ENCODE measurements at places on chromosomes 3 and 15.

DNA sequence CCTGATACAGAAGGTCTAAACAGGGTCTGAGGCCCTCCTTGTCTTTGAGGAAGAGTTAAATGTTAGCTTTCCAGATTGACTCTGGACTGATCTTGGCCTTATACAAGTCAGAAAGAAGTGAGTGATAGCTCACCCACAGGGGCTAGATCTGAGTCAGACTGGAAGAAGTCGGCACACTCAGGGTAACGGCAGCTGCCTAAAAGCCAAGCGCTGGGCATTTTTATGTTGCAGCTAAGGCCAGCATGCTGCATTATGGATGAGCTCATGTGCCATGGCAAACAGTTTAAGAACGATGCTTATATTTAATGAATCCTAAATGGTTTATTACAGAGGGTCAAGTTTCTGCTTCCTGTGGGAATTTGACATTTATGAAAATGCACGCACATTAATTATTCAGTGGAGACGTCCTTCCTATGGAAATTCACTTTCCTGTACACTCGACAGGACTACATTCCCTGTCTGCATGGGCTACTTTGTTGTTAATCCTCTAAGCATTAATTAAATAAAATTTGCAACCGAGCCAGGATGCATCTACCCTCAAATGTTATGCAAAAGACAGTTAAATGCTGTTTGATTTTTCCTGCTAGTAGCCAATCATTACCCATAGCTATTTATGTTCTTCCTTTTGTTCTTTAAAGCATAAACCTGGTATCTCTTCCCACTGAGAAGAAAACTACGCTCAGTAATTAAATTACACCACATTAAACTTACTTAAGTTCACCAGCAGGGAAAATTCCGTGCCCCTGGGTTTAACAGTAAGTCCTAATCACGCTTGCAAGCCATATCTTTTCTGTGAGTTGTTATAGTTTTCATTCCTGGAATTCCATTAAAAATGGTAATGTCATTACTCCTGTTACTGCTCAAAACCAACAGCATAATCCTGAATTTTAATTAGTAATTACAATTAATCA lies 762.7 kb upstream of the CFAP20DC start:
- DNase-seq, result no peak

DNA sequence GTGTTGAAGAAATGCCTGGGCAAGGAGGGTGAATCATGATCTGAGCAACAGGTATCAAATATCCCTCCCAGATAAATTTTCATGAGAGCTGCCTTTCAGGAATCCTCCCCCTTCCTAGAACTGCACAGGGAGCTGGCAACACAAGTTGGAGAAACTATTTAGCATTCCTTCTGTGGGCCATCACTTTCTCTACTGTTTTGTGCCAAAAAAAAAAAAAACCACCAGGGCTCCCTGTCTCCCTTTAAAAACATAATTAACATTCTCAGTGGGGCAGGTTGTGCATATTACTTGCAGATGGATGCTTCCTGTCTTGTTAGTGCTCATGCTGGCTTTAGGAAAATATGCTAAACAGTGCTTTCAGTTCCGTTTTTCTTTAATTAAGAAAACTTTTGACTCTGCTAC lies 234.9 kb upstream of the LMCD1 start:
- no peak for DNase-seq

- no peak for DNase-seq
Observed at GRCh38 chr3:125054449-125055329, 1.1 kb downstream of the HEG1 start.

GRCh38 chr3:8610951-8611350 lies 33.6 kb downstream of the SSUH2 start:
- DNase-seq, result no peak

GRCh38 chr15:27459836-27460235 lies 488.9 kb downstream of the GABRG3 start:
- DNase-seq, result no peak

DNA sequence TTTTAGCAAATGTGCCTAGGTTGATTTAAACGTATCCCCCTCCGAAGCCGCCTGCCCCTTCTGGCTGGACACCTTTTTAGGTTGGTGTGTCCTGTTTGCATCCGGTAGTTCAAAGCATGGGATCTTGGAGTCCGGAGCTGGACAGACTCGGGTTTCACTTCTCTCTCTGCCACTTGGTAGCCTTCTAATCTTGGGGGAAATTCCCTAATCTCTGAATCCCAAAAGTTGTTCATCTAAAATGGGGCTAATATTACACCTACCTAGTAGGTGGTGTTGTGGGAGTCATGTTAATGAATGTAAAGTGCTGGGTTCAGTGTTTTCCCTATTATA lies 760 bp downstream of the FANCI start:
- DNase-seq, result no peak

DNA sequence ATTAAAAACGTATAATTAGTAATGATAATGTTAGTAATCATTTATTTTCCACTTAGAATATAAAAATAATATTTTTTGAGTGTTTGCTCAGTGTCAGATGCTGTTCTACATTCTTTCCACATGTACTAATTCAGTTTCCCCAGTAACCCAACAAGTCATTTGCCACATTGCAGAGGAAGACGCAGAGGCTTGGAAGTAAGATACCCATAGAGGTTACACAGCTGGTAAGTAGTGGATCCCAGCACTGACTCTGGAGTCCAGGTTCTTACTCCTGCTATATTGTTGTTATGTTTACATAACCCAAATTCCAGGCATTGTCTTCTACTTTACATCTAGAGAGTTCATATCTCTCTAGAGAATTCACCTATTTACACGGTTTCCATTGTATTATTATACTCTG lies 48.2 kb upstream of the MYO5C start:
- no peak for DNase-seq

- no peak for DNase-seq
Observed at GRCh38 chr15:44705986-44706385, 5.1 kb downstream of the PATL2 start.

GRCh38 chr15:93093765-93094164 lies 4.8 kb upstream of the RGMA start:
- no peak for DNase-seq

- DNase-seq, result no peak
Observed at GRCh38 chr3:46200211-46200610, 7.9 kb downstream of the CCR1 start.

- peak; percentile 35 for DNase-seq
Observed at GRCh38 chr15:70627734-70628548, 135.4 kb downstream of the UACA start.

DNA sequence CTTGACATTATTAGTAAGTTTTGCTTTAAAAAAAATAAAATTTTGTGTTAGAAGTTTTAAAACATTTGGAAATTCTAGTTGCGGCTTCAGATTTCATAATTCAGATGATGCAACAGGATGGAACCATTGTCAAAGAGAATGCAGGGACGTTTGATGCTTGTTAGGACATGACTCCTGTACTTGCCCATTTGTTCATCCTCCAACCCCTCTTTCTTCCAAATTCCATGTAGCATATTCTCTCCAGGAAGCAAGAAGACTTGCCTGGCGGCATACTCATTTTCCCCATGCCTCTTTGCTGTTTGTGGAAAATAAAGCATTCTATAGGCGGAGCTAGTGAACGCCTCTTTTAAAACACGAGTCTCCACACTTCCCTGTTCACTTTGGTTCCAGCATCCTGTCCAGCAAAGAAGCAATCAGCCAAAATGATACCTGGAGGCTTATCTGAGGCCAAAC lies at the start of gene CSTA:
TSS of gene CSTA (plus strand) at position 378 of the 453 bp plus-strand sequence. CDS start at position 423, 45 bp downstream.
- DNase-seq, result no peak

DNA sequence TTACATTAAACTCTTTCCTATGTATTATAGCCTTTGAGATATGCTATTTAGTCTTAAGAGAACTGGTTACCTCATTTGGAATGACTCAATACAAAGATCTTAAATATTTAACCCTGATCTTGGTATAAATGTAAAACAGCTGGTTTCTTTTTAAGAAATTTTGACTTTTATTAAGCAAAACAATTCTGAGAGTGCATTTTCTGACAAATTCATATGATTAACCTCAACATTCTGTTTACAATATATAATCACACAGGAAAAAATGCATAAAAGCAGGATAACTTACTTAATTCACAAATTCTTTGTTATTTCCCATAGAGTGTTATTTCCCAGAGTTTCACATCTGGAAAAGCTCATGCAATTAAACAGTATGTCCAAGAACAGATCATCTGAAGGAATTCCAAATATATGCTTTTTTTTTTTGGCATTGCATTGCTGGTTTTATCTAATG lies 400.4 kb upstream of the THBS1 start:
- no peak for DNase-seq

GRCh38 chr3:67674055-67674454 lies 19.6 kb upstream of the SUCLG2 start:
- no peak for DNase-seq

GRCh38 chr3:64463981-64464380 lies 223.8 kb downstream of the ADAMTS9 start:
- no peak for DNase-seq

DNA sequence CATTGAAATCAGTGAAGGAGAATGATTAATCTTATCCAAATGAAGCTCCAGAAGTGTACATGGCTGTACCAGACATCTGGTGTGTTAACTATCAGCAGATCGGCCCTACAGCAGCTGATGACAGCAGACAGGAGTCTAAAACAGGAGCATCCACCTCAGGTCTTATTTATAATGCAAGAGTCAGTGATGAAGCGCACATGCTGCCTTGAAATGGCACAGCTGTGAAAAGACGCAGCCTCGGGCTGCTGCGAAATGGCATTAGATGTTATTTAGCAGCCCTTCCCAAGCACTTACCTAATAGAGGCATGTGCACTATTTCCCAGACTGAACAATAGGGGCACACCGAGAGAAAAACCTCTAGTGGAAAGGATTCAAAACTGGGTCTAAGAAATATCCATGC lies 472.3 kb upstream of the CBLB start:
- no peak for DNase-seq

DNA sequence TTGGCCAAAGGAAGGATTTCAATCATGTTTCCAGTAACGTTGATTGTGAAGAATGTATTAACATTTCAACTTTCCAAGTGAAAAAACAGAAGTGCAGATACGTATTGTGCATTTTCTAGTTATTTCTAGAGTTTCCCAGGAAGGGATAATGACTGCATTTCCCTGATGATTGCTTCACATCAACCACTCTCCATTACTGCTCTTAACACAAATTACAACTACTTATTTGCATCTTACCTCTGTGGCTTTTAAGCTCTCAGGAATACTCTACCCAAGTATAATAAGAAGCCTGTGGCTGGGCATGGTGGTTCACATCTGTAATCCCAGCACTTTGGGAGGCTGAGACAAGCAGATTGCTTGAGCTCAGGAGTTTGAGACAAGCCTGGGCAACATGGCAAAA lies 582.5 kb downstream of the ZNF385D start:
- DNase-seq, result no peak

DNA sequence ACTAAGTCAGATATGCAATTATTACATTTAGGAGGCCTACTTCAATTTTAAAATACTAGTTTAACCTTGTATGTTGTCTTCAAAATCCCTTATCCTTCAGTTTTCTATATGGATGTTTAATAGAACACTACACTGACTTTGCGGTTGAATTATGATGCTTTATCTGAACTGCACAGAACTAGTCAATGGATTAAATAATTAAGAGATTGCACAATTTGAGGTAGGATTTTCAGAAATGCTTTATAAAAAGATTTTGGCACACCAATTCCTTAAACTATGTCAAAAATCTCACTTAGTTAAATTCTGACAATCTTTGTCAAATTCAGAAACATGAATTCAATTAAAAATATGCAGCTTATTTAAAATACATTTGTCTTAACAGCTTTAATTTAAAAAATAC lies 28.1 kb downstream of the ATOSA start:
- DNase-seq, result no peak

- DNase-seq, result no peak
Observed at GRCh38 chr15:33310481-33311311, at the start of gene RYR3. Gene RYR3, plus strand, starts transcription at chr15:33310967. Its CDS starts 79 bp downstream, at chr15:33311046.

DNA sequence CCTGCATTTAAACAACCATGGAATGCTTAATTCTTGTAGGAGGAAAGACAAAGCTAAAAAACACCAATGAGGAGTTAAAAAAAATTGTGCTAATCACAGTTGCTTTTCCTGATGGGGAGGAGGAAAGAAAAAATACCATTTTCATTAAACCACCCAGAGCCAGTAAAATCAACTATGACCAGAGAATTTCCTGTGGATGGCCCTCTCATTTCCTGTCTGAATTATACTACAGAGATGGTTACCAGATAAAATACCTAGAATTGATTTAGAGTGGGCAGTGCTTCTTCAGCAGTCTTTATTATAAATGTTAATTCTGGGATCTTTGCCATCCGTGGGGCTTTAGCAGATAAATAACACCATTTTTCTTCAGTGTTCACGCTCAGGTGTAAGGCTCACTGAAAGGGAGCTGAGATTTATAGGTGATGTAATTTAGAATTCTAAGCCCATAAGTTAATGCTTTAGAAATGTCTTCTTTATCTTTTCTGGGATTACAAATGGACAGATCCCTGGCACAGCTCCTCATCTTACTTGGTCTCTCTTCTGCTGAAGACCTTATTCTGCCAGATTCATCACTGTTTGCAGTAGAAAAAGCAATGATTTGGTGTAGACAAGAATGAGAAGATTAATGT lies 37.9 kb downstream of the RETNLB start:
- no peak for DNase-seq

GRCh38 chr3:179107617-179108016 lies 36.0 kb upstream of the ZMAT3 start:
- no peak for DNase-seq

GRCh38 chr3:171680726-171681411 lies 129.4 kb downstream of the PLD1 start:
- DNase-seq, result no peak

DNA sequence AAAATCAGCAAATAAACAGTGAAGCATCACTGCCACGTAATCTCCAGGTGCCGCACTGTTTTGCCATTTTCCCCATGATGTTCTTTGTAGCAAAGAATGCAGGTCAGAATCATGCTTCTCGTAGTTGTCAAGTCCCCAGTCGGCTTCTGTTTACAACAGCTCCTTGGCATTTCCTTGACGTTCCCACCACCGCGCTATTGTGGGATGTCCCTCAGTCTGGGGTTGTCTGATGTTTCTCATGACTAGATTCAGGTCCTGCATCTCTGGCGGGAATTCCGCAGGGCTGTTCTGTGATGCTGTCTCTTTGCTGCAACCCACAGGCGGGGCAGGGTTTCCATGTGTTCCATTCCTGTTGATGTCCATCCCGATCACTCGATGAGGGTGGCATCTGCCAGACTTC lies 117.9 kb upstream of the SMAD3 start:
- DNase-seq, result no peak

Measured in GDM1 (cell line).